Breast epithelium (tissue), 4 donors: ENCODE measurements at places on chromosomes 7 and 10. TPM values are rescaled to one million over a fixed set of nuclear protein-coding genes. Genes with fewer than 3 reads are reported as not detected.

DNA sequence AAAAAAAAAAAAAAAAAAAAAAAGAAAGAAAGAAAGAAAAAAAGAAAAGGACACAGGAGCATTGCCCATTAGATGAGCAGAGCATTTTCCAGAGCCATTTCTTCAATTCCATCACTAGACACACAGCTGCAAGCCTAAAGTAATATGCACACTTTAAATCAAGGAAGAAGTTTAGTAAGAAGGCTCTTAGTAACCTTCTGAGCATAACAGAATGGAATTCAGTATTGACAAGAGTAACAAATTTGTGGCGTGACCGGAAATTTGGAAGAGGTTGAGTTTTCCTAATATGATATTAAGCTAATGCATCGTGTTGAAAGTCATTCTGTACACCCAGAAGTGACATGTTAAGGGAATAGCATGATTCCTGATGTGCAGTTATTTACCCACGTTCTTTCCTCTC, 35.3 kb downstream of the SMURF1 start:
- no peak for DNase-seq

DNA sequence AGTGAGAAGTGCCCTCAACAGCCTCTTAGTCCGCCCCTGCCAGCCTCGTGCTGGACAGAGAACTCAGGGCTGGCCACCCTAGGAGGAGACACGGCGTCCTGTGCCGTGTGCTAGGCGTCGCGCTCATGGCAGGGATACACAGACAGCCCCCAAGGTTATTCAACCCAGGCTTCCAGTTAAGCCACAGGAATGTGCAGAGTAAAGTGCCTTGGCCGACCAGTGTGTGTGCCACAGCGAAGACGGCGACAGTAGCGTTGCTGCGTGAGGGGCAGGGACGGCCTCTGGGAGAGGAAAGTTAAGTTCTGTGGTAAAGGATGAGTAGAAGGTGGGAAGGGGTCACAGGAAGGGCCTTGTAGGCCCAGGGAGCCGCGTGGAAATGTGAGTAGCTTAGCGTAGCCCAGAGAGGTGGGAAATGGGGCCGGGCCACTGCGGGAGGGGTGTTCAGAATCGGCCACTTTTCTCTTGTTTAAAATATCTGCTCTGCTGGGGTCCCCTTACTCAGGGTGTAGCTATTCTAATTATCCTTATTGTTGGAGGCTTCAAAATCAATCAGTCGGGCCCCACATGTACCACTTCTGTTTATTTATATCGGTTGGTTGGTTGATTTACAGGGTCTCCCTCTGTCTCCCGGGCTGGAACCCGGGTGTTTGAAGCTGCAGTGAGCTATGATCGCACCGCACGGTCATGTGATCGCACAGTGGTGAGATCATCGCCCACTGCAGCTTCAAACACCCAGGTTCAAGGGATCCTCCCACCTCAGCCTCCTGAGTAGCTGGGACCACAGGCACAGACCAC, 24.5 kb downstream of the TMEM120A start:
- DNase-seq, result no peak

- DNase-seq, result no peak
Measured at GRCh38 chr7:75969182-75969581, 25.2 kb downstream of the TMEM120A start.

DNA sequence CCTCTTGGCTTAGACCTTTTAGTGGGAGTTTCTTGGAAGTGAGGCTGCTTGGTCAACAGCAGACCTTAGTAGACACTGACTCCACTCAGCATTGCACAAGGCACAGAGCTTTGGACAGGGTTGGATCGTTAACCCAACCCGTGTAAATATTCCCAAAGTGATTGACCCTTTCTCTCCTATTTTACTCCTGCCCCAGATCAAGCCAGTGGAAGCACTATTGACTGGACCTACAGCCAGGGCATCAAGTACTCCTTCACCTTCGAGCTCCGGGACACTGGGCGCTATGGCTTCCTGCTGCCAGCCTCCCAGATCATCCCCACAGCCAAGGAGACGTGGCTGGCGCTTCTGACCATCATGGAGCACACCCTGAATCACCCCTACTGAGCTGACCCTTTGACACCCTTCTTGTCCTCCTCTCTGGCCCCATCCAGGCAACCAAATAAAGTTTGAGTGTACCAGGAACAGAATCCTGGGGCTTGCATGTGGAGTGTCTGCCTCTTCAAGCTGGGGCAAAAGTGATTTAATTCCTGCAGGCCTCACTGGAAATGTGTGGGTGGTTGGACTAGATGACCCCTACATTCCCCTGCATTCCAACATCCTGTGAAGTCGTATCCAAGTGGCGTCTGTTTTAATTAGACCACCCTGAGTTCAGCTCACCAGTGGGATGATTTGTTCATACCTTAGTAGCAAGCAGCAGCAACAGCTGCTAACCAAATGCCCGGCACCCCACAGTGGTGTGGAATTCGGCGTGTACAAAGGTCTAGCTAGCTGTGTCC, 7.5 kb downstream of the CPA1 start:
- DNase-seq, result no peak

GRCh38 chr10:31873724-31874123, 54.9 kb downstream of the ARHGAP12 start:
- no peak for DNase-seq

DNA sequence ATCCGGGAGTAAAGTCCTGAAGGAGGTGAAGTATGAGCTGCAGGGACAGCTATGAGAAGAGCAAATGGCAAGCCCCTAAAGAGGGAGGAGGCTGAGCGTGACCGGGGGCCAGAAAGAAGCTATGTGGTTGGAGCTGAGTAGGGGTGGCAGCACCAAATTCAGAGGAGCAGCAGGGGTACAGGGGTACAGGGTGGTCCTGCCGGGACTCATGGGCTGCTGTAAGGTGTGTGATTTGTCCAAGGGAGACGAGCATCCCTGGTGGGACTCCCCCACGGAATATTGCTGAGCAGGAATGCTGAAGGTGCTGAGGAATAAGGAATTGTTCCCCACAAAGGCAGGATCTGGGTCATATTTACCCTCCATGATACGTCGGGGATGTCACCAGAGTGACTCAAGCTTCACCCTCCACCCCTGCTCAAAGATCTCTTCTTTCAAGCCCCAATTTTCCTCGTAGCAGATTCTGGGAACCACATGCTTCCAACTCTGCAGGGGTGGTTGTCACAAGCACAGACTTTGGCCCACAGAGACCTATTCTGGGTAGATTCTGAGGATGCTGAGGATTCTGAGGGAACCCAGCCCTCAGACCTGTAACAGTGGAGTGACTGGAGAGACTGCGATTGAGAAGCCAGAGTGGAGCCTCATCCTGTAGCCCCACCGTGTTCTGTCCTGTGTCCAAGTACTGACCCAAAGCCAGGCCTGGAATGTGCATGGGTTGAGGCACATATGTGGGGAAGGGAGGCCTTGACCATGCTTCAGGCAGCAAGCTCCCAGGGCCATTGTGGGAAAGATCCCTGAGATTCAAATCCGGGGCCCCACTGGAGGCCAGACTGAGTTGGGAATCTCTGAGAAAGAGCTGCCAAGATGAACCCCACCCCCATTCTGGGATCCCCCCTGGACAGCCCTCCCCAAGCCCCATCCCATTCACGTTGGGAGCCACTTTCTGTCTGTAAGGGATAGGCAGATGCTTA, 4.2 kb downstream of the SFTPD start:
- no peak for DNase-seq

- no peak for DNase-seq
Measured at GRCh38 chr7:37377231-37377630, 71.4 kb downstream of the ELMO1 start.

DNA sequence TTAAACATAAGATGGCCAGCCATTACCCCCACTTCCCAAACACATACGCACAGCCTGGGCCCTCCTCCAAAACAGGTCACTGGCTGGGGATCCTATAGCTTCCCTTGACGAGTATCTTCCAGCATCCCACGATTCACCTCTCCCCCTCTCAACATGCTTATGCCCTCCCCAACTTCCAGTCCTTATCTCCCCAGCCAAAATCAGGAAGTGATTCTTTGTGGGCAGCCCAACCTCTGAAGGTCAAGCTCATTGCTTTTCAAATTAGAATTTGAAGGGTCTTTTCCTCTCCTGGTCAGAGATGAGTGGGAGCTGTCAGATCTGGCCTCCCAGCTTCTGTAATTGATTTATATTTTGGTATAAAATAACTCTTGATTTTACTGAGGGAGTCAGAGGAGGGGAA, 133.6 kb downstream of the ATXN7L1 start:
- no peak for DNase-seq

GPER1 gene
- 2.6 TPM for total RNA-seq

GAD2 gene
- total RNA-seq, result not detected

FLNC gene
- total RNA-seq, result 5.1 TPM
